ENCODE measurements at places on chromosomes 5 and 9.

DNA sequence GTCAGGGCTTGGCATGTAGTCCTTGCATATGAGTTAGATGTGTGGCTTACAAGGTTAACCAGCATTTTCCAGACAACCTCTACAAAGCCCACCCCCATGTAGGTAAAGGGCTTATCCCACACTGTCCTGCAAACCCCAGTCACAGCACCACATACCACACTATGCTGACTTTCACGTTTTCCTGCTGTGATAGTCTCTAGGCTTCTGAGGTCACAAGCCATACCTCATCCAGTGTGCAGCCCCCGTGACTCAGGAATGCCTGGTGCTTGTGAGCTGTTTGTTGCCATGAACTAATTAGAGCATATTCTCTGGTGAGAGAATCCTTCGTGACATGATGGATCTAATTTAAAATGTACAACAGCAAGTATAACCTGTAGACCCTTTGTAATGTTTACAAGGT, 50.8 kb downstream of the ERAP1 start:
- no peak for DNase-seq

DNA sequence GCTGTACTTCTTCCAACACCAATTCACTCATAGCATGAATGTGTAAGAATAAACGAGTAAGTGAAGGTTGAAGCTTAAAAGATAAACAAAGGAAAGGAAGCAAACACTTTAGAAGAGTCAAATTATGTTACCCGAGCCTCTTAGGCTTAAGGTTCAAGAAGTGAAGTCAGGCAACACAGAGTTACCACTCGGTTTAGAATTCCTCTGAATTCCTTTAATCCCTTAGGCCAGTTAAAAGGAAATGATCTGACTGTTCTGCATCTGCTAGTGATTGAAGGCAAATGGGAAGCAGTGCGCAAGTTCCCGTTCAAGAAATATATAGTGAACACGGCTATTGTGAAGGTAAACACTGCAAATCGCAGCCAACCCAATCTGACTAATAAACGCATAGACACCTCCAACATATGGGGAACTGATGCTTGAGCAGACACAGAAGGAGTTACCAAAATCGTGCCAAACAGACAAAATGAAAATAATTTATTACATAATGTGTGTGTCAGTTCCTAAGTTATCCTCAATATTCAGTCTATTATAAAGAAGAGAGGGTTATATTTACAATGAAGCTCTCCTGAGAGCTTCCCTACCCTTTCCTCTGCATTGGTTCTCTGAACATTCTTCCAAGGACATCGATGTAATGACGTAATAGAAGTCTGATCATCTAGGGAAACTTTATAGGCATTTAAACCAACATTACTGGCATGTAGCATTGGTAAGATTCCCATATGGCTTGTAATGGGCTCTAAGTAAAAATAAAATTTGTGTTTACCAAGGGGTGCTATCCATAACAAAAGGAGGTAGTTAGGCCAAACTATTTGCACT, 837.1 kb upstream of the ZNF608 start:
- no peak for DNase-seq

- DNase-seq: no peak
Observed at GRCh38 chr9:91086657-91087461, 274.9 kb downstream of the AUH start.

DNA sequence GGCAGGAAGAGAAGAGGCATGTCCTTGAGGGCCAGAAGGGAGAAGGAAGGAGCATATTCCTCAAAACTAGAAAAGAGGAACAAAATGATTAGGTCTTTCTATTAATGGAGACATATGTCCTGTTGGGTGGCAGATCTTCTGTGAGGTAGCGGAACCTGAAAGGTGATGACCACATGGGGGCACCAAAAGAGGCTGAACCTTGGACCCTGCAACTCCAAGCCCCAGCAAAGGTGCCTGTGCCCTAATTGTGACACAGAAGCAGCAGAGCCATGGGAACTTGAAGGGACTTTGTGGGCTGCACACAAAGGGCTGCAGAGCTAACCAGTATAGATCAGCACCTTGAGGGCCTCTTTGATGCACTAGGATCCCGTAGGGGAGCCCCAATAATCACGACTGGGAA, 158.0 kb downstream of the BAAT start:
- no peak for DNase-seq

DNA sequence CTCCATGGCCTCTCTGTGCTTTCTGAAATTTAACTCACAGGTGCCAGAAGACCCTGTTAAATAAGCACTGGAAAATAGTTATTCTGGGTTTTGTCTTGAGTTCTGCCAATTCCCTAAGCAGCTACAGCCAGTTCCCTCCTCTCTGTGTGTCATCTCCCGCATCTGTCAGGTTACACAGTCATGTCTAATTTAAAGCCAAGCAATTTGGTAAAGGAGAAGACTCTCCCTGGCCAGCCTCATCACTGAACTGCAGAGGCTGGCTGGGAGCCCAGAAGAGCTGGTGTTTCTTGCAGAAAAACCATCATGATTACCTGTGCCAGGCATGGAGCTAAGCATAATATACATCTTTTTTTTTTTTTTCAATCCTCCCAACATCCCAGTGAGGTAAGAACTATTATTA, 141.3 kb upstream of the ZNF366 start:
- no peak for DNase-seq

DNA sequence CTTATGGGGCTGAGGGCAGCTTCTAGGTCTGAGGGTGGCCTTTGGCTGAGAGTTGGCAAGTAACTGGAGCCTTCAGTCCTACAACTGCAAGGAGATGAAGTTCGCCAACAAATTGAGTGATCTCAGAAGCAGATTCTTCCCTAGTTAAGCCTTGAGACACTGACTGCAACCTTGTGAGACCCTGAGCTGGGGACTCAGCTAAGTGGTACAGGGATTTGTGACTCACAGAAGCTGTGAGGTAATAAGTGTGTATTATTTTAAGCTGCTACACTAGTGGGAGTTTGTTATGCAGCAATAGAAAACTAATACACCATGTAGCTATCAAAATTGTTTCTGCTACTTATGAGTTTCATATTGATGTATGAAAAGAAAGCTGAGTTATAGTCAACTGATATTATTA, 279.2 kb downstream of the PIK3R1 start:
- DNase-seq: no peak

GRCh38 chr5:76177978-76178377, 94.8 kb downstream of the SV2C start:
- DNase-seq: no peak

GRCh38 chr5:115600766-115601165, 1.5 kb downstream of the TICAM2 start:
- DNase-seq: no peak

GRCh38 chr5:15806613-15807012, 306.6 kb downstream of the FBXL7 start:
- DNase-seq: no peak

GRCh38 chr5:78829811-78830527, 155.1 kb downstream of the ARSB start:
- no peak for DNase-seq

- peak; percentile 8 for DNase-seq
Observed at GRCh38 chr5:181052672-181053487, 12.8 kb downstream of the BTNL9 start.
